HuH-7.5 (cell line): ENCODE measurements at places on chromosomes 2 and 18.

DNA sequence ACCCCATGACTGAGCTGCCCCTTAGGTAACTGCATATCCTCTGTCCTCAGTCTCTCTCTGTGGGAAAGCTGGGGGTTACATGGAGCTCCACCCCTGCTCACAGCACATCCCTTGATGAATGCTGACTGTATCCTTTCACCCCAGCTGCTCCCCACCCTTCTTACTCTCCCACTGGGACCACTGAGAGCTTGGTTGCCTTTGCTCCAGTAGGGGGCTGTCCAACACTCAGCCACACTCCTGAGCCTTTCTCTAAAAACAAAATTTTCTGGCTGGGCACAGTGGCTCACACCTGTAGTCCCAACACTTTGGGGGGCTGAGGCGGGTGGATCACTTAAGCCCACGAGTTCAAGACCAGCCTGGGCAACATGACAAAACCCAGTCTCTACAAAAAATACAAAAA, 89.2 kb upstream of the MSH2 start:
- DNase-seq, result no peak

GRCh38 chr2:229714736-229715541, 584 bp upstream of the DNER start:
- DNase-seq, result peak; percentile 68

DNA sequence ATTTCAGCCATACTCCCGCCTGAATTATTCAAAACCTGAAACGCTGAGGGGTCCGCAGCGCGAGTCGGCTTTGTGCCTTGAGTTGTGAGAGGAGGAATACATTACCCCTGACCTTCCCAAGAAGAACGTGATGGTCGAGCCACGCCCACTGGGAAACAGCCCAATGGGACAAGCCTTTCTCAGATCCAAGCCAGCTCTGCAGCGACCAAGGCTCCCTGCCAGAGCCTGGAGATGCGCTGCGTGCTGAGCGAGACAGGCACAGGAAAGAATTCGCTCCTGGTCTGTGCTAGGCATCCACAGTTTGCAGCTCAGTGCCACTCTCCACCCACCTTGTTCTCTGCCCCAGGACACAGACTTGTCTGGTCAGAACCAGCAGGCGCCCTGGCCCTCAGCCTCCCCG, 74.1 kb upstream of the GLI2 start:
- DNase-seq, result no peak

DNA sequence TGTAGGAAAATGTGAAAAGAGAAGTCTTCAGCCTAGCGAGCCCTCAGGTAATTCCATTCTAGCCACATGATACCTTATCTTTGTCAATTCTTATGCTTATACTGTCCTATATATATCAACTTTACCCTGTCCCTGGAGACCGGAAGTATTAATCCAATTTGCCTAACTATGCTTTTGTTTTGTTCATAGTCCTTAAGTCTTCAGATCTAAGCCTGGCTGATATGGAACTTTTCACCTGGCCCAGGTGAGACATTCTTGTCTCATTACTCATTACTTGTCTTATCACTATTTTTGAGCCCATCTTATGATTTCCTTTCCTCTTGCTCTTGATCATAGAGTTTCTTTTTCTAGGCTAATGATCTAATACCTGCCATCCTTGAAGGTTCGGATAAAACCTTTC, 194.1 kb upstream of the FANCL start:
- no peak for DNase-seq

GRCh38 chr2:10762651-10763460, 41.4 kb downstream of the ATP6V1C2 start:
- DNase-seq, result no peak

- DNase-seq, result no peak
Observed at GRCh38 chr2:163733956-163734355, 1.9 kb downstream of the FIGN start.

DNA sequence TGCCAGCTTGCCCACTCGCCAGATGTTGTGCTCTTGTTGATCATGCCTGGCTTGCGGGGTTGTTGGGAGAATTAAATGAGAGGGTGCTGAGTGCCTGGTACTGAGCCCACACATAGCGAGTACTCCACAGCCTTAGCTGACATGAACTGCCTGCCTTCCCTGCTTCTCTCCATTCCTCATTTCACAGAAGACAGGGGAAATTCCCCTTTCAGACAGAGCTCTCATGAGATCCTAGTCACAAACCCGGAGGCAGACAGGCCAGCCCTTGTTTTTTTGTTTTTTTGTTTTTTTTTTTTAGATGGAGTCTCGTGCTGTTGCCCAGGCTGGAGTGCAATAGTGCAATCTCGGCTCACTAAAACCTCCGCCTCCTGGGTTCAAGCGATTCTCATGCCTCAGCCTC, 17.1 kb upstream of the DNMT3A start:
- no peak for DNase-seq

GRCh38 chr18:64037812-64038414, 68.0 kb downstream of the SERPINB8 start:
- peak; percentile 27 for DNase-seq

- no peak for DNase-seq
Observed at GRCh38 chr2:239339241-239339640, 61.6 kb downstream of the HDAC4 start.

DNA sequence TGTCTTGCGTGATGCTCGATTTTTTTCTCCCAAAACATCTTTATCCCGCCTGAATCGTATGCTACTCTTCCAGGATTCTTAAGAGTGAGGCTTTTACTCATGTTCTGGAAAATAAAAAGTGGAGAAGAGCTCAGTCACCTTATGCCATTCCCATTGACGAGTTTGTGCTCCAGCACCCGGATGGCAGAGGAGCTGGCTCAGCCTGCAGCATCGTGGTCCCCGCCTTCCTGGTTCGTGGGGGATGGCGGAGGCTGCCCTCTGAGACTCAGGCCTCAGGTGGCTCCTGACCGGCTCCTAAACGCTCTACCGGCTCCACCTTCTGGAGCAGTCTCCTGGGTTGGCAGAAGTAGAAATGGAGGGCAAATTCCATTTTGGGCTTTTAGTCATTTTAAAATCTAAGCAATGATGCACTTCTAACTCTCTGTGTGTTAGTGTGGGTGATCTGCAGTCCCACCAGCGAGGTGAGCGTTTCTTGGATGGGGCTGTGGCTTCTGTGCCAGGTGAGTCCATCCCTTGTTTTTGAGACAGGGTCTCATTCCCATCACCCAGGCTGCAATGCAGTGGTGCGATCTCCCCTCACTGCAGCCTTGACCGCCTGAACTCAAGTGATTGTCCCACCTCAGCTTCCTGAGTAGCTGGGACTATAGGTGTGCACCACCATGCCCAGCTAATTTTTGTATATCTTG, 27.8 kb downstream of the RTP5 start:
- DNase-seq, result no peak

DNA sequence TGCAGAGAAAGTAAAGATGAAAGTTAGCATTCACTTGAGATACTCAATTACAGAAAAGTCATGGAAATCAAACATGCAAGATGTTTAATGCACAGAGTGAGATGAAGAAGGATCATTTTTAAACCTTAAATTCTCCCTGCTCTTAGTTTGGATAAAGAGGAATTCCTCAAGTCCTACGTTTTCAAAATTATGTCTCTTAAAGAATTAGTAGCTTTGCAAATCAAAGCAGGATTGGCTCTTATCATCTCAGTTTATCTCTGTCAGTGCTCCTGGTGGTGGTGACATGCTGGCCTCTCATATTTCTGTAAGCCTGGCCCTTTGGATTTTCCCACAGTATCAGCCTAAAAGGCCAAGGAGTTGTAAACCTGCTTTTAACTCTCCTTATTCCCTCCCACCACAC, 242.2 kb downstream of the NRXN1 start:
- DNase-seq, result no peak

- DNase-seq, result no peak
Observed at GRCh38 chr2:30366199-30366691, 80.8 kb upstream of the LCLAT1 start.

DNA sequence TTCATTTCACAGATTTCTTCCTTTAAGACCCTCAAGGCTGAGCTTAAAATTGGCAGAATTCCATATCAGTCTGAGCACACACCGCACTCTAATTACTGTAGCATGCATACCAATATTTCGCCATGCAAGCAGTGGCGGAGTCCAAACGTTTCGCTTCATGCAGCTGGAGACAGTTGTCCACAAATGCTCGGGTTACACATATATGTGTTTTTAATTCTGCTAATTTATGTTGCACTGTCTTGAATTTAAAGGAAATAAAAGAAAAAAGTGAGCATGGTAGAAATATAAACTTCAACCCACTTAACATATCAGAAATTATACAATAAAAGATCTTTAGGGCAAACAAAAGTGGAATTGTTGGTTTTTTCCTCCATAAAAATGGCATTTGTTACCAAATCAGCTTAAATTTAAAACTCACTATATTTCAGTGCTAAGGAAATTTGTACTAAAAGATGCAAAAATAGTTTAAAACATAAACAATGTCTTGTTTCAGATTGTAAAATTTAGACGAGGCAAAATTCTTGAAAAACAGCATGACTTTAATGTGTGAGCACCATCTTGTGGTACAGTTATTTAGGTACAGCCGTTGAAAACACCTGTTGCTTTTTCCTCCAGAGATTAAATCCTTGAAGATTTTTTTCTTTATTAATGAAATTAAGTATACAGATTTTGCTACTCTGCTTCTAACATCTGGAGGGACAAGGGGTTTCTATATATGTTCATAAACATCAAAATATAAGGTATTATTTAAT, 24.1 kb upstream of the KANSL1L start:
- DNase-seq, result no peak

DNA sequence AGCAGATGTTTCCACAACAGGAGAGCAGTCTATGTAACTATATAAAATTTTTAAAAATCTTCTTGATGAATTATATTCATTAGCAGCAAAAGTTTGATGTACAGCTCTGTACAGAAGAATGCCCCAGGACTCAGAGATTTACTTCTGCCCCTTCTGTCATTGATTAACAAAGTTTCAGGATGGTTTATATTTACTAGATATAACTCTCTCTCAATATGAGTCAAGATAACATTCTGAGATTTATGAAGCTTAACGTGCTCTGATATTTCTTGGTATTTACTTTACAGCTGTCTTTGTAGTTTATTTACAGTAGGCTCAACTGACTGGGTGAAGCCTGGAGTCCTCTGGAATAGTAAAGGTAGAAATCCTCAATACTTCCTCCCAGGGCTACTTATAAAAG, 93.6 kb upstream of the HNMT start:
- no peak for DNase-seq

DNA sequence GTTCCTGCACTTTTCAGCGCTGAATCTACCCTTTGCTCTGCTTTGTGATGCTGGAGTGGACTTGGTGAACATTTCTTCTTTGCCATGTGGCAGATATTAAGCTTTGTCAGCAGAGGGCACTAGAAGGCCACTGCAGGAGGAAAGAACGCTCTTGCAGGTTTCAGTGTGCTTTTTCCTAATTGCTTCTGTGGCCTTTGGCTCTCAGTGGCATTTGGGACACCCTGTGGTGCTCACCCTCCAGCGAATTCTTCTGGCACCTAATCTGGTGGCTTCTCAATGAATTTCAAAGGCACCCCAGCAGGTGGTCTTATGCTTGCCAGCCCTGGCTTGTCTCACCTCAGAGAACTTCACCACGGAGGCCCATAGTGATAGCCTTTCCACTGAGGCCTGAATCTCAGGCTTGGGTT, 146.7 kb downstream of the MYO3B start:
- peak; percentile 18 for DNase-seq

- no peak for DNase-seq
Observed at GRCh38 chr2:46187112-46187618, 110.0 kb upstream of the EPAS1 start.
